Stimulated activated CD8-positive, alpha-beta memory T cell treated with anti-CD3 and anti-CD28 coated beads, Interleukin-7, amount 100 ng/mL, for 1 hour (primary cell): ENCODE measurements at places on chromosomes 13 and 19.

GRCh38 chr19:10998666-10999065 is 37.8 kb downstream of the SMARCA4 start:
- DNase-seq = no peak

DNA sequence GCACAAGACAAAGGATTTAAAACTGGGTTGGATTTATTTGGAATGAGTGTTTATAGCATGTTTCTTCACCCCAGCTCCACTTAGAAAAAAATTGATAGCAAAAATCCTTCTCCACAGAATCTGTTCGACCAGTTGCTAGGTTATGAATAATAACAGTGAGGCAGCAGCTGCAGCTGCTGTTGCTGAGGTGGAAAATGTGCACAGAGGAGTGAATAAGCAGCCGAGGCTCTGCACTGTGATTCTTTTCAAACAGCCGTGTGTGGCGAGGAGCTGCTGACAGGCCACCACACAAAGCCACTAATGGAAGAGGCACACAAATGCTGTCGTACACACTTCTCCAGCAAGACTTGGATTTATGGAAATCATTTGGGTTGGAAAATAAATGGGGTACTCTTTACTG is 6.4 kb upstream of the RASL11A start:
- DNase-seq = no peak

DNA sequence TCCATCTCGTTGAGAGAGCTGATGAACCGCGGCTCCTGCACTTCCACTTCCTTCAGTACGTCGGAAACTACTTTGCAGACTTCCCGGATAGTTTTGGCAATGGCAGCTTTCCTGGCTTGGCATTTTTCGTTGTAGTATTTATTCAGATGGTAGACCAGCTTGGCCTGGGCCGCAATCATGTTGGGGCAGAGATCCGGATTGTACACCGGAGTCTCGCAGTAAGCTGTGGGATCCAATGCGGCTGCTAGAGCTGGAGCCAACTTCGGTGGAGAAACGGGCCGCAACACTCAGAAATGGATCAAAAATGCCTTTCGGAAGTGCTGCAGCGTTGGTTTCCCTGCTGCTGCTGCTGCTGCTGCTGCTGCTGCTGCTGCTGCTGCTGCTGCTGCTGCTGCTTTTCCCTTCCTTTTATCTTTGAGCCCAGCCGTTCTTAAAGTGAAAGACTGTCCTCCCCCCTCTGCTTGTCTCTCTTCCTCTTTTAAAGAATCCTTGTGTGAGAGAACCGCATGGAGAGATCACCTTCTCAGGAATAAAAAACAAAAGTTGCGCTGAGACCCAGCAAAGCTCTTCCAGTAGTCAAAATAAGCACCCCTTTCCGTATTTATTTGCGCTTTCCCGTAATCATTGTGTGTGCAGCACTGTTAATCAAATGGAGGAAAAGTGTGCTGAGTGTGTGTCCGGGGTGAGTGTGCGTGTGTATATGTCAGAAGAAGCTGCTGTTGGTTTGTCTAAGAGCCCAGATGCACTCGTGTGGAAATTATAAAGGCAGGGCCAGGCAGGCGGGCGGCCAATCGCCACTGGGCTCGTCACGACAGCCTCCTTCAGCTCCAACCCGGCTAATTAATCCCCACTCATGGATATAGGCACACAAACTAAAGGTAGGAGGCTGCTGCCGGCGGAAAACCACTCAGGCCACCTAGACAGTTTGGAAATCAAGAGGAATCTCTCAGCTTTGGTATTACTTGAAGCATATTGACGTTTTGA is at the start of gene MAB21L1:
Gene MAB21L1 (minus strand): TSS at position 730 of the 984 bp plus-strand sequence. CDS start 551 bp downstream, at position 179.
- DNase-seq = no peak

DNA sequence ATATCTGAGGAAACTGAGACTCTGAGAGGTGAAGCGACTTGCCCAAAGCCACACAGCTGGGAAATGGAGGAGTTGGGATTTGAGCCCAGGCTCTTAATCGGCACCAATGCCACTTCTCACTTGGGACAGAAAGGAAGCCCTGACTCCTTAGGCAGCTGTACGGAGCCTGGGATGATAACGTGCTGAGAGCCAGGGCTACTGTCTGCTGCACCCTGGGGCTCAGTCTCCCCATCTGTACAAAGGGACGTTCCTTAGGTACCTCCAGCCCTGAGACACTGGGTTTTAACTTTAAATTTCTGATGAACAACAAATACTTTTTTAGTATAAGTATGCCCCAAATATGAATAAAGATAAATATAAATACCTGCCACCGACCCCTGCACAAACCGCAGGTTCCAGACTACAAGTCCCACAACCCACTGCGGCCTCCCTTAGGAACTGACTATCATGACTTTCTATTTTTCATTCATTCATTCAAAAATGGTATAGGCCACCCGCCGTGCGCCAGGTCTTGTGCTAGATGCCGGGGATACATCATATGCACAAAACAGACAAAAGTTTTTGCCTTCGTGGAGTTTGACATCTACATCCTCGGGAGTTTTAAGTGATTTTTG is 776 bp upstream of the NCLN start:
- DNase-seq = no peak

DNA sequence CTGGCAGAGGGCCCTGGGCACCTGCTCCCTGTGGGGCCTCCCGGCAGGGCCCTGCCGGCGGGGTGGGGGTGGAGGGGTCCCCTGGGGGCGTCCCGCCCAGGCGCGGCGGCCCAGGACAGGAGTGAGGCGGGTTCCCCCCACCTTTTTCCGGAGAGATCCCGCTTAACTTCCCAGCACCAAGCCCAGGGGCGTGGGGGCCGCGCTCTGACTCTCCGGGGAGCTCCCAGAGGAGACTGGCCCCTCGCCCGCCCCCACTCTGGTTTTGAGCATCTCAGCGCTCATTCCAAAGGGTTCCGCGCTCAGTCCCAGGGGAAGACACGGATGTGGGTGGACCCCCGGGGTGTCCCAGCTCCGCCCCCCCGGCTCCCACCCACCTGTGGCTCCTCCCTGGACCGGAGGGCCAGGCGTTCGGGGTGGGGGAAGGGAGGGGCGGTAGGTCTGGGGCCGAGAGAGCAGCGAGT is 476 bp downstream of the C2CD4C start:
- DNase-seq = no peak

- DNase-seq = no peak
These were observed 31.7 kb downstream of the TRPM4 start for GRCh38 chr19:49189259-49189658.

- no peak for DNase-seq
These were observed 18.7 kb downstream of the GPR180 start for GRCh38 chr13:94620286-94620896.

- DNase-seq = no peak
These were observed 91.0 kb downstream of the FGF14 start for GRCh38 chr13:102310691-102311418.

DNA sequence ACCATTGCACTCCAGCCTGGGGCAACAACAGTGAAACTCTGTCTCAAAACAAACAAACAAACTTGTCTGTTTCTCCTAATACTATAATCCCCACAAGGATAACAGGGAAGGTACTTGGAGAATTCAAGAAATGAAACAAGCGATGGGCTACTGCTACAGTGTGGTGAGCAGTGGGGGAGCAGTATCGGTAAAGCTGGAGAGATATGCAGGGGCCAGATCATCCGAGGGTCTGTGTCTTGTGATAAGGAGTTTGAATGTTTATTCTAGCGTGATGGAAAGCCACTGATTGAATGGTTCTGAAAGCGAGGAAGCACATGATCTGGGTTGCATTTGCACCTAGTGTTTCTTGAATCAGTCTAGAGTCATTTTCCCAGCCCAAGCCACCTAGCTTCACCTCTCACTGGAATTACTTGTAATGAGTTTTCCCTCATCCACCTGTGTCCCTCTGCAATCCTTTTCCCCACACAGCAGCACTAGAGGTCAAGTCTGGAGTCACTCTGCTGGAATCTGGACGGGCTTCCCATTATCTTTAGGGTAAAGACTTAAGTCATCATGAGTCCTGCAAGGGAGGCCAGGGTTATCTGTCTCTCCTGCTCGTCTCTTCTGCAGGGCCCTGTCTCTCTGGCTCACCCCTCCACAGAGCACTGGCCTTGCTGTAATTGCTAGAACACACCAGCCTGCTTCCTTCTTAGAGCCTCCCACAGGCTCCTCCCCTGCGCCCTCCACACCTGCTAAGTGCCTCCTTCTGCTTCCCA is 162.3 kb downstream of the KLF5 start:
- DNase-seq = no peak

GRCh38 chr13:106276876-106277275 is 258.6 kb downstream of the EFNB2 start:
- no peak for DNase-seq

- no peak for DNase-seq
These were observed 7.7 kb upstream of the NOVA2 start for GRCh38 chr19:45981350-45981749.
